ENCODE measurements at places on chromosomes 12 and 14.

DNA sequence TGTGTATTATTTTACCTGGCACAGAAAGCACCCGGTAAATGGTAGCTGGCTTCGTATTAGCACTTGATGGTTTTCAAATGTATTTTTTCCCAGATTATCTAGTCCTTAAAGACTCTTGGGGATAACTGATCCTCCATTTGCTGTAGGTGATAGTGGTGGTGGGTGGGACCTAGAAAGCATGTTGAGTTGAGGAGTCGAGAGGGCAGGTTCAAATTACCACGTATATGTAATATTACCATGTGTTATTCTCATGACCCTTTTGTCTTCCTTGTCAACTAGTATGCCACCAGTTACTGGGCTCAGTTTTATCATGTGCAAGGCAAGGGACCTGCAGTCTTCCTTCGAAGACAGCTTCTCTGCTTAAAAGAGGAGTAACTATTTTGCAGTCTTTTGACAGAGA lies 1.8 kb downstream of the GLRX5 start:
- DNase-seq: peak; percentile 21

- DNase-seq: no peak
Measured at GRCh38 chr12:96321941-96322340, 78.3 kb downstream of the CDK17 start.

DNA sequence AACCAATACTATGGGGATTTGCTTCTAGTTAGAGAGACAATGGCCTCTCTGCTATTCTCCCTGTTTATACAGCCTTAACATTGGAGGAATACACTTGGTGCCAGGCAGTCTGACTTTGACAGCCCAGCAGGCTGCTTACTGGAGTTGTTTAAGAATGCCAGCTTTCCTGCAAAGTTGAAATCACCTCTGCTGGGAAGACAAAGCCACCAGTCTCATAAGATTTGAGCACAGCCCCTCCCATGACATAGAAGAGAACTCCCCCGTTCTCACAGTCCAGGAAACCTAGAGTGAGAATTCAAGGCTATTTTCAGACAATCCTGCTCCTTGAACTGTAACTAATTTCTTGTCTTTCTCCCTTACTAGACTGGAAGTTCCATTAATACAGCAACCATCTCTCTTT lies 21.1 kb upstream of the CATSPERB start:
- no peak for DNase-seq

DNA sequence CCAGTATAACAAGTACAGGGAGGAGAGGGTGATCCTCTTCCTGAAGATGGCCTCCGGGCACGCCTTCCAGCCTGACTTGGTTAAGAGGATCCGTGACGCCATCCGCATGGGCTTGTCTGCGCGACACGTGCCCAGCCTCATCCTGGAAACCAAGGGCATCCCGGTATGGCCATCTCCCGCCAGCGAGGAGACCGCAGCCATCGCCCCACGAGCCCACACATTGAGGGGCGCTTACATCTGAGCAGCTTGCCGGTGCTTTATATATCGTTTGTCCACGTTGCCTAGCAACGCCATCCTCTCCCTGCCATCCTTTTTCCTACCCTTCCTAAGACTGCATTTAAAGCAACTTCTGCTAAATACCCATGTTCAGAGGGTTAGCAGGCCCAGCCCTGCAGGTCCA lies 71.5 kb downstream of the AACS start:
- peak; percentile 32 for DNase-seq

DNA sequence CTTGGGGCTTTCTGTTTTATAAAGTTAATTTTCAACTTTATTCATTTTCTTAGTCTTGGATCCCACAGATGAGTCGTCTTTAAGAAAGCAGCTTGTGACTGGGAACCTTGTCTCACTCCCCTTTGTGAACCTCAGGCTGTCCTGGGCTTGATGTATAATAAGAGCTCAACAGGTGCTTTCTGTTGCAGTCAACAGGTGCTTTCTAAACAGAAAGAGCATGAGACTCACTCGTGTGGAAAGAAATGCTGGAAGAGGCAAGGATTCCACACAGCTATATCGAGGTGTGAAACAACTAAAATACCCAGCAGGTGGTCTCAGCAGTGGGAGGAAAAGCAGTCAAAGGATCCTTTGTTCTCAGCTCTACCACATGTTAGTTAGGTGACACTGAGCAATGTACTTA lies 398.9 kb downstream of the EGLN3 start:
- no peak for DNase-seq

Measured in NCI-H82 (cell line).